Esophagus squamous epithelium (tissue), 5 donors: ENCODE measurements at places on chromosomes 5 and 9.

GRCh38 chr9:95772320-95773052 is 103.0 kb upstream of the ERCC6L2 start:
- DNase-seq, result no peak

GRCh38 chr5:55438998-55439397 is 95.8 kb downstream of the PLPP1 start:
- DNase-seq, result no peak

DNA sequence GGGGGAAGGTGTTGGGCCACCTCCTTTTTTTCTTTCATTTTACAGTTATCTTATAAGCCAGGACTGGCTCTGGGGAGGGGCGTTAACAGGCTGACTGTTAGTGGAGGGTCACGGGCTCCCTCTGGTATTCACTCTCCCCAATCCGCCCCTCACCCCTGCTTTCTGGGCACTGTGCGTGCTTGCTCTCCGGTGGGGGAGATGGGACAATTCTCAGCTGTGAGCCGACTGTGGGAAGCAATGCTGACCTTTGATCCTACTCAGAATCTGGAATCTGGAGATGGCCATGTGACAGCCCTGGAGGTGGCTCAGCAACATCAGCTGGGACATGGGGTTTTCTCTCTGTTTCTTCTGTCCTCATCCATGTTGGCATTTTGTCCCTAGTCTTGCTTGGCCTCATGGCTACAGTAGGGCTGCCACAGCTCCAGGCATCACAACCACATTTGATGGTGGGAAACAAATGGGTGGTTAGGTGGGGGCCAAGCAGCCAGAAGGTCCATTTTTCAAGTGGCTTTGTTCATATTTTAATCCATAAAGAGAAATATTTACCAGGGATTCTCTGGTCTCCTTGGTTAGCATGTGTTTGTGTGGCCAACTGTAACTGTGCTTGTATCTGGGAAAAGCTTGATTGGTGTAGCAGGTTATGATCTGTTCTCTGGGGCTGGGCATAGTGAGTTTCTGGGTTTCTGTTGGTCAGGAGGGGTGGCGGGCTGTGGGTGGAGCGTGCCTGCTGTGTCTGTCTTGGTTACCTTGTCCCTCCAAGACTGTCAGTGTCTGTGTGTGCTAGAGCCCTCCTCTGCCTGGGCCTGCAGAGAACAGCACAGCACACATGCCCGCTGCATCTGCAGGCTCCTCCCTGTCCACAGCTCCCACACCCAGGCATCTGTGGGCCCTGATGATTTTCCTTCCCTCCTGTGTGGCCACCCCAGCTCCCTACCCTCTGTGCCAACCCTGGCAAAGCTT is 12.4 kb downstream of the WNK2 start:
- no peak for DNase-seq

GRCh38 chr9:21477466-21477865 is 4.6 kb downstream of the IFNE start:
- DNase-seq, result no peak

DNA sequence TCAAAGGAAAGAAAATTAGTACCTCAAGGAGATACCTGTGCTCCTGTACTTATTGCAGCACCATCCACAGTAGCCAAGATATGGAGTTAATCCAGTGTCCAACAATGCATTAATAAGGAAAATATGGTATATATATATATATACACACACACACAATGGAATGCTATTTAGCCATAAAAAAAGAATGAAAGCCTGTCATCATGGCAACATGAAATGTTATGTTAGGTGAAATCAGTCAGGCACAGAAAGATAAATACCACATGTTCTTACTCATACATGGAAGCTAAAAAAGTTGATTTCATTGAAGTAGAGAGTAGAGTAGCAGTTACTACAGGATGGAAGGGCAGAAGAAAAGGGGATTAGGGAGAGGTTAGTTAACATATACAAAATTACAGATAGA is 601.5 kb downstream of the ANXA1 start:
- no peak for DNase-seq

GRCh38 chr5:6583049-6583880 is 49.6 kb downstream of the NSUN2 start:
- DNase-seq, result no peak

DNA sequence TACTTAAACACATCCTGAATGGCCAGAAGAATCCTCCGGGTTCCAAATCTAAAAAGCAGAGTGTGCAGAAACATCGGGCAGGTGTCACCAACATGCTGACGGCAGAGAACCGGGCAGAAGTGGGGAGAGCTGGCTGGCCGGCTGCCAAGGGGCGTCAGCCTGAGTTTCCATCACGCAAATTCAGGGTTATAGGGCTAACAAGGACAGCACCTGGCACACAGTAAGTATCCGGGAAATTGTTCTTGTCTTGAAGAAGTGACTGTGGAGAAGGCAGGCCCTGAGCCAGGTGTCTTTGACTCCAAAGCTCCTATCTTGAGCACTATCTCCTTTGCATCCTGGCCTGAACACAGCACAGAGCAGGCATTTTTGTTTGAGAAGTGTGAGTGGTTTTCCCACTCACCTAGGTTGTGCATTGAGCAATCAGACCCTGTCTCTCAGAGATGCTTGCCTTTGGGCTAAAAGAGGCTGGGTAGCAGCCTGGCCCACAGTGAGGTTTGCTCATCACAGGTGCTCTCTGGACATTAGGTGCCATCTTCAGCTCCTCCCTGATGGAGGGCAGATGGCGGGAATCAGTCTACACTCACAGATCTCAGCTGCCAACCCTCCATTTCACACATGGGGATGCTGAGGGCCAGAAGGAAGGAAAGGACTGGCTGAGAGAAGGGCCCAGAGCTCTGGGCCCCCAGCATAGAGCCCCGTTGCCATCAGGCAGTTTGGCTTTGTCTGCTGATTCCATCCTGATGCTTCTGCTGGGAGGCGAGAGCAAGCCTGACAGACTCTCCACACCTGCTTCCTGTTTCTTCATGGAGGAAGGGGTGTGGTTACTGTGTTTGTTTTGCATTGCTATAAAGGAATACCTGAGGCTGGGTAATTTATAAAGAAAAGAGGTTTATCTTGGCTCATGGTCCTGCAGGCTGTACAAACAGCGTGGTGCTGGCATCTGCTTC is 52.8 kb downstream of the WHRN start:
- no peak for DNase-seq

DNA sequence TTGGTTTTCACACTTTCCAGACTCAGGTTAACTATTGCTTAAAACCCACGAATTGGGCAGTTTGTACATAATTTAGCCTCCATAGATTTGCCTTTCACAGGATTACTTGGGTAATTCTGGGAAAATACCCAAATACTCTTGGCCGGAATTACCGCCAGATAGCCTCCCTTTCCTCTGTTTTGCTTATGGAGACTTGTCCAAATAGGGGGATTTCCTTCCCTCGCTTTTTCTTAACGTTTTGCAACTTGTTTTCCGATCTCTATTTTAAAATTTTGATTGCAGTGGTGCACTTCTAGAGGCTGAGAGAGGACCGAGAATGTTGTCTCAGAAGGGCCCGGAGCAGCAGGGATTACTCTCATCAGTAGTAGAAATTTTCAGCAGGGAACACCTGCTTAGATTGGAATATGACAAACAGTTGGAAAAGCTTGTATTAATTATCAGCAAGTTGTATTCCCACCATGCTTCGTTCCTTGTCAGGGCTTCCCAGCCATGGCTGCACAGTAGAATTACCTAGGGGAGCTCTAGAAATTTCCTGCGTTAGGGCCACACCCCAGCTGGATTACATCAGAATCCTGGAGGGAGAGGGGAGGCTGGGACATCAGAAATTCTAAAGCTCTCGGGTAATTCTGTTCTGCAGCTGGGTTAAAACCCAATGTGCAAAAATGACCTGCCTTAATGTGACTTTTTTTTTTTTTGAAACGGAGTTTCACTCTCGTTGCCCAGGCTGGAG is 329.1 kb downstream of the SH3GL2 start:
- no peak for DNase-seq

- no peak for DNase-seq
Observed at GRCh38 chr9:28774433-28775235, 1201.4 kb upstream of the C9orf72 start.

GRCh38 chr5:73424556-73424977 is 24.0 kb downstream of the FOXD1 start:
- DNase-seq, result no peak

GRCh38 chr5:150627731-150628545 is 12.5 kb upstream of the SYNPO start:
- no peak for DNase-seq

DNA sequence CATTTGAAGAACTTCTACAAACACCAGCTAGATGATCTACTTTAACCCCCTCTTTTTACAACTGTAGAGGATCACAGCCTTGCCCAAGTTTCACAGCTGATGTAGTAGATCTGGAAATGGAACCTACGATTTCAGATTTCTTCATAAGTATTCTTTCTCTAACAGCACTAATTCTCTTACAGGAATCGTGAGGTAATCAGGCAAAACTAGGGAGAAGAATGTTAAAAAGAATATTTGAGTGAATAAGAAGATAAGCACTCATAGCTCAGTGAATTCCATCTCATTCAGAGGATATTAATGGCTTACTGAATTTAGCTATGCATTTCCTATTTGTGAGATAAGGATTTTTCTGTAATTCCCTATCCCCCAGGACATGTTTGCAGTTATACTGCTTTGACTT is 42.1 kb downstream of the NADK2 start:
- no peak for DNase-seq

DNA sequence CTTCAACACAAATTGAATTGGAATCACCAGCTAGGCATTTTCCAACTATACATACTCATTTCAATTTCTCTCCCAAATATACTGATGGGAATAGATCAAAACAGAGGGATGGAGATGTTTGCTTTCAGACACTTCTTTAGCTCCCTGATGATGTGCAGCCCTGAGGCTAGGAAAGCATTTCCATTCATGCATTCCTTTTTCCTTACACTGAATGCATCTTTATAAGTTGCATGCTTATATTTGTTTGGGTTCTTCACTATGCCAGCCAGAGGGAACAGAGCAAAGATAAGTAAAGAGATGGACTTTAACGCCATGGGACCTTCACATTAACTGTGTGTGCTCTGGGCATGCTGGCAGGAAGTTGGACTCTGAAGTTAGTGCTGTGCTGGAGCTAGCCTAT is 696.5 kb upstream of the CDH9 start:
- no peak for DNase-seq

DNA sequence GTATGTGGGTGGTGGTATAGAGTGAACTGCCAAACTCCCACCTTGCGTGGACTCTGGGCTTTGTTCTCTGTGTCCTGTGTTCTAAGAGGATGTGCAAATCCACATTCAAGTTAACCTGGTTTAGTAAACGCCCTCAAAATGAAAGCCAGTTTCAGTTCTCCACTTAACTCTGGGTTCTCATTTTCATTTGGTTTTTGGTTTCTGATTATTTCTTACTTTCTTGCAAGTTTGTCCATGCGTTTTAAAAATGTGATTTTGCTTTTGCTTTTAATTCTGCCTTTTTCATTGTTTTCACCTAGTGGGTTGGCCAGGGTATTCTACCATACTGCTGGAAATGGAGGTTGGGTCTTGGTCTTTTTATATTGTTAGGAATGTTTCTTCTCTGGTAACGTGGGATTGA is 38.2 kb downstream of the GALNT10 start:
- no peak for DNase-seq

DNA sequence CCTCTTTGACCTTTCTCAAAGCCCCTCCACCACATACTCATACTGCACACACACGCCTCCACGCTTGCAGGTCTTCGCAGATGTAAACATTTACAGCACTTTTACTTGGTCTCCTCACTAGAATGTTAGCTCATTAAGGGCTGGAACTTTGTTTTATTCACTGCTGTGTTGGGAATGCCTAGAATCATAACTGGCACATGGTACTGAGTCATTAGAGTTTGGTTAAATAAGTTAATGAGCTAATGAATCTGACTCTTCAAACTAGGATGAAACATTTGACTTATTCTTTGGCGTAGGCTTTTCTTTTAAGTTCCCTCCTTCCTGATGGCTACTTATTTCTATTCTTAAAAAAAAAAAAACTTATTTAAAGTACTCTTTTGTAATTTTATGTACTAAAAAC is 28.9 kb downstream of the MAN2A1 start:
- no peak for DNase-seq

GRCh38 chr9:131651599-131651998 is 88.3 kb downstream of the RAPGEF1 start:
- no peak for DNase-seq

- no peak for DNase-seq
Observed at GRCh38 chr9:129520082-129520481, 100.8 kb downstream of the C9orf50 start.

DNA sequence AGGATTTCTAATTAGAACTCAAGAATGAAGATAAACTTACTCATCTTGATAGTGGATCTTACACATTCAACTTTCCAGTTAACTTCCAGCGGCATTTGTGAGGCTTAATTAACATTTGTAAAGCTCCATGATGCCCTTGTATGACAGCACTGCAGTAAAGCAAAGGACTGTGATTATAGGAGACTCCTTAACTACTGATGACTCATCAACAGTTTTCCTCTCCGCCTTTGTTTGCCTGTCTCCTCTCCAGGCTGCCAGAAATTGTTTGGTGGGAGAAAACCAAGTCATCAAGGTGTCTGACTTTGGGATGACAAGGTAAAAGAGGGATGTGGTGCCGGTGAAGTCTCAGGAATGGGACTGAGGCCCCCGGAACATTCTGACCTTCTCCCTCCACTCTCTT is 20.4 kb upstream of the CYFIP2 start:
- no peak for DNase-seq

DNA sequence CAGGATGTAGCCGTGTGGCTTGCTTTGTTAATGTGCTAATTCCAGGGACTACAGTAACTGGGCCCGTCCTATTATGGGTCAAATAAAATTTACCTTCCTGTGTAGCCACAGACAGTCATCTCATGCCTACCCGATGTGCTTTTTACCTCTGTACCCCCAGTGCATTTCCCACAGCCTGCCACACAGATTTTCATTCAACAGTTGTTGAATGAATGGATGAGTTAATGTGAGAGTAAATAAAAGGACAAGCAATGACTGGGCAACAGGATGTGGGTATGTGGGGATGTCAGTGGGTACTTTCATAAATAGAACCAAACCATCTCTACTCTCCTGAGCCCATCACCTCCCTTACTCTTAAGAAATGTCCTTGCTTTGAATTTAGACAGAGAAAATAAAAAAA is 441.2 kb upstream of the ZNF462 start:
- DNase-seq, result no peak

- no peak for DNase-seq
Observed at GRCh38 chr5:74767579-74767913, 497 bp downstream of the NSA2 start.

DNA sequence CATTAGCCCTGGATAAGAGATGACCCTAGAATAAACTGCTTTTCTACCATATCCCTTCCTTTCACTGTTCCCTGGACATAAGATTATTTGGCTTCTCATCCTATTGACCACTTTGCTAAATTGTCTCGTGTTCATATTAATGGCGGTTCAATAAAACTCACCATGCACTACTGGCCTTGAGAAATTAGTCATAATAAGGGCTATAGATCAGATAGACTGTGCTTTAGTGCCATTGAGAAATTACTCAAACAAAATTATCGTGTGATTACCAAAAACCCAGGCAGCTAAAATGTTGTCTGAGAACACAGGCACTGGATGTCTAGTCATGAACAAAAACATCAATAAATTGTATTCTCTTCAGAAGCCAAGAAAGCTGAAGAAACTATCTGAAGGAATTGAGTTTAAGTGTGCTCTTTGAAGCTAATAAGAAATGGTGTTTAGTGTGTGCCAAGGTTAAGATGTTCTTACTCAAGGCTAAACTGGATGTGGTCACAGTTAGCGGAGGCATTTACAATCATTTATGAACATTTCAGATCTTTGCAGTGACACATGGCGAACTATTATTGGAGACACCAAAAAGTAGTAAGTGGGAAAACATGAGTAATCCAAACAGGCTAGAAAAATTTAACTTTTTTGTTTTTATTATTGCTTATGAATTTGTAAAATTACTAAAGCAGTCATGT is 460.4 kb upstream of the RORB start:
- no peak for DNase-seq

- no peak for DNase-seq
Observed at GRCh38 chr9:136244122-136244968, 1.3 kb downstream of the QSOX2 start.
